HFFc6 (cell line): ENCODE measurements at places on chromosomes 11 and 22.

DNA sequence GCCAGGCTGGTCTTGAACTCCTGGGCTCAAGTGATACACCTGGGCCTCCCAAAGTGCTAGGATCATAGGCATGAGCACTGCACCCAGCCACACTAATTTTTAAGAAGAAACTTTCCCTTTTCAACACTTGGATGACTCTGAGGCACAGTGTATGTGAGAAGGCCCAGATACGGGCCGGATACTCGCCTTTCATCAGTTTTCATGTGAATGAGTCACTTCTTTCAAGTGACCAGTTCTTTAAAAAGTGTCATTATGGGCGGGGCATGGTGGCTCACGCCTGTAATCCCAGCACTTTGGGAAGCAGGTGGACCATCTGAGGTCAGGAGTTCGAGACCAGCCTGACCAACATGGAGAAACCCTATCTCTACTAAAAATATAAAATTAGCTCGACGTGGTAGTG is 120.8 kb downstream of the CTTN start:
- DNase-seq = no peak

GRCh38 chr11:116078101-116078591 is 573.9 kb upstream of the CADM1 start:
- DNase-seq = no peak

DNA sequence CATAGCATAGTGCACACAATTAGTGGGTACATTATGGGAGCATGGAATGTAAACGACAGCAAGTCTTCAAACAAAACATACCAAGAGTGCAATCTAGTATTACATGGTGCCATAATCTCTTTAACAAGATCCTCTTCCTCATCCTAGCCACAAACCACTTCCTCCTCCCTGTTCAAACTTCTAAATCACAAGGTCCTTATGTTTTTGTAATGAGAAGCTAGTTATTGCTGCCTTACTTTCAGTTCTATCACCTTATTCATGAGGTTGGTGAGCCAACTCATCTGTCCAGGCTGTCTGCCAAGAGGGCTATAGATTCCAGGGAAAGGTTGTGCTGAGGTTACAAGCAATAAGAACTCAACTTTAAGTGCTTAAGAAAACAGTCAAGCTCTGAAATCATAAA is 195.4 kb upstream of the ARHGAP20 start:
- DNase-seq = peak; percentile 87

GRCh38 chr11:110513259-110513801 is 83.6 kb downstream of the FDX1 start:
- DNase-seq = no peak

- peak; percentile 53 for DNase-seq
Measured at GRCh38 chr11:65505466-65506289, 6.8 kb downstream of the MALAT1 start.

GRCh38 chr11:23364076-23364475 is 503.8 kb upstream of the CCDC179 start:
- DNase-seq = no peak

- no peak for DNase-seq
Measured at GRCh38 chr11:15848631-15849168, 507.6 kb downstream of the SOX6 start.

DNA sequence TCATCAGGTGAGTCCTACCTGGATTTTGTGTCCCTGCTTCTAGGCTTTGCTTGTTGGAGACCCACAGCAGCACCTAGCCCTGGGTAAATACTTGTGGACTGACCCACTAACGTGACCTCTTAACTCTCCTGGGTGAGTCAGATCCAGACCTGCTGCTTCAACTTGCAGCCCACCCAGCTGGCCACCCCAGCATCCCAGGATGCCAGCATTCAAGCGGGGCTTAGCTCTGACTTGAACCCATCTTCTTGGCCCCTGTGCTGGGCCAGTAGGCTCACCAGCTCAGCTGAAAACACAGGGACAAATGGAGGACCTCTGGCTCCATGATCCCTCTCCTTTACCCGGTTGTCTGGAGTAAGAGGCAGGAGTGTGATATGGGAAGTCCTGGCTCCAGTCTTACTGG is 33.5 kb downstream of the PARVG start:
- no peak for DNase-seq

GRCh38 chr22:33691057-33691630 is 229.1 kb downstream of the LARGE1 start:
- no peak for DNase-seq

- DNase-seq = no peak
Measured at GRCh38 chr11:87114093-87114492, 76.4 kb downstream of the TMEM135 start.

DNA sequence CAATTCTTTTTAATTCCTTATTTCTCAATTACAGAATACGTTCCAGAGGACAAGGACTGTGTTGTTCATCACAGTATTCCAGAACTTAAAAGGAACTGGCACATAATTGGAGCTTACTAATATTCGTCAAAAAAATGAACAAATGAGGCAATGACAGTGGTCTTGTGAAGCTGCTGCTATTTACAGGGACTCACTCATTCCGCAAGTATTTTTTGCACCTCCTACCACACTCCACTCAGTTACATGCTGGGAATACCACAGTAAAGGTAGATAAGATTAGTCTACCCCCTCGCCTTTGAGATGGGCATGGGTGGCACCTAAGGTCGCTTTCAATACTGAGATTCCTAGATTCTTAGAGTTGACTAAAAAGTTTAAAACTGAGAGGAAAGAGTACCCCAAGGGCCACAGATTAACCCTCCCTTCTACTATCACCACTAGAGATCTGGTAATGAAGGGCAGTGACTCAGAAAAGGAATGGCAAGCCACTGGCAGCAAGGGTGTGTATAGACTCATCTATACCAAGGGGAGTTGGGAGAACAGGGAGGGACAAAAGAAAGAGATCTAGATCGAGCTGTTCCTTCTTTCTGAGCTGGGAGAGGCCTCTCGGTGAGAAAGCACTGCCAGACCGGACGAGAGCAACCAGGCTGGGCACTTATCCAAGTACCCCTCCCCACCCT is 85.0 kb downstream of the RPL27A start:
- peak; percentile 69 for DNase-seq

GRCh38 chr11:101748572-101749344 is 165.0 kb upstream of the TRPC6 start:
- no peak for DNase-seq

- DNase-seq = no peak
Measured at GRCh38 chr11:71504531-71504930, 22.5 kb upstream of the KRTAP5-7 start.

- DNase-seq = no peak
Measured at GRCh38 chr11:87236368-87236767, 198.6 kb downstream of the TMEM135 start.

DNA sequence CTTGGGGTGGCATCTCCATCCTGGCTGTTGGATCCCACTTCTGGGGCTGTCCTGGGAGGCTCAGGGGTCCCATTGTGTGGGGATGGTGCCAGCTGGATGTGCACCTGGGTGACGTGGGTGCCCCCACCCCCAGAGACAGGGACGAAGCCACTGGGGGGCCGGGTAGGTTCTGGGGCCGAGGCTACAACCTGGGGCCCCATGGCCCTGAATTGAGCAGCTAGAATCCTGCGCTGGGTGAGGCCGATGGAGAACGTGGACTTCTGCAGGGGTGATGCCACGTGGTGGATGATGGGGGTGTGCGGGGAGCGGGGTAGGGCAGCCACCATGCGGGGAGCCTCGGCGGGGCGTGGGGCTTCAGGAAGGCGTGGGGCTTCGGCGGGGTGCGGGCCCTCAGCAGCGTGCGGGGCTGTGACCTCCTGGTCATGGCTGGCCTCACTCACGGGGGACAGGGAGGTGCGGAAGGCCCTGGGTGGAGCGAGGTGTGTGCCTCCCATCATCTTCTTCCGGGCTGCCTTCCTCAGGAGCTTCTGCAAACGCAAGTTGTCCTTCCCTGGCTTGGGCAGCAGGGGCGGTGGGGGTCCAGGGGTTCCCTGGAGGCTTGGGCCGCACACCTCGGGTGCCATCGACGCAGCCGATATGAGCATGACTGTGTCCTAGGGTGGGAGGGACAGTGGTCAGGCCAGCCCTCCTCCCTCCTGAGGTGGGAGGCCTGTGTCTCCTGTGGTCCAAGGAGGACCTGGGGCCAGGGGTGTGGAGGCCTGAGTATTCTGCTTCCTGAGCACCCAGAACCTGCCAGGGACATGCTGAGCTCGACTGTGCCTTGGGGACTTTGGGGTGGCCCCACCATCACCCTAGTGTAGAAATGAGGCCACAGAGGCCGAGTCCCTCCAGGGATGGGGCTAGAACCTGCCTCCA is 1.5 kb downstream of the PRR33 start:
- no peak for DNase-seq

GRCh38 chr22:20611418-20611817 is 104.0 kb downstream of the MED15 start:
- DNase-seq = no peak

DNA sequence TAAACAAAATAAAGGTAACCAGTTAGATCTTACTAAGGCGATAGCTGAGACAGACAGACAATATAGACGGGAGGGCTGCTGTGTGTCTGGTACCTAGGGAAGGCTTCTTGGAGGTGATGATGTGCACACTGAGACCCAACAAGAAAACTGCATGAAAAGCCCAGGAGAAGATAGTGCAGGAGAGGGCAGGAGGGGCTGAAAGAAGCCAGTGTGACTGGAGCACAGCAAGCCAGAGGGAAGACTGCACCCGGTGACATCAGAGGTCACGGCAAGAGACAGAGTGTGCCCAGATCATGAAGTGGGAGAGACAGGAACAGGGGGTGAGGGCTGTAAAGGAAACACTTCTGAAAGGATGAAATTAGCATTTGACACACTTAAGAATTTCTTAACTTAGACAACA is 266.3 kb downstream of the BRD1 start:
- DNase-seq = no peak

DNA sequence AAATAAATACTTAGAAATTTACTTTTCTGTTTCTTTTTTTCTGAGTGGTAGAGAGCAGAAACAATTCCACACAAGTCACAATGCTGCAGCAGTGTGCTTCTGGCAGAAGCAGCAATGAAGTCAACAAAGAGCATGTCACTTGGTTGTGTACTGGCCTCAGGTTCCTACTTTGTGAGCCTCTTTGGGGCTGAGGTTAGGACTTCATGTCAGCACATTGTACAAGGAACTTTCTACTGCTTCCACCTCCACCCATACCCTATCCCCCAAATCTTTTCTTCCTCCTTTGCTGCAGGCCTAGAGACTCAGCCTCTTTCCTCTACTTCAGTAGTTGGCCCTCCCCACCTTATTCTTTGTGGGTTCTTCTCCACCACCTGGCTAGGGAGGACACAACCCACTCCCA is 252.7 kb upstream of the PITPNB start:
- no peak for DNase-seq

- DNase-seq = no peak
Measured at GRCh38 chr22:42648368-42649245, 585 bp downstream of the CYB5R3 start.

- DNase-seq = peak; percentile 48
Measured at GRCh38 chr22:45083659-45084305, 74.0 kb upstream of the PHF21B start.

DNA sequence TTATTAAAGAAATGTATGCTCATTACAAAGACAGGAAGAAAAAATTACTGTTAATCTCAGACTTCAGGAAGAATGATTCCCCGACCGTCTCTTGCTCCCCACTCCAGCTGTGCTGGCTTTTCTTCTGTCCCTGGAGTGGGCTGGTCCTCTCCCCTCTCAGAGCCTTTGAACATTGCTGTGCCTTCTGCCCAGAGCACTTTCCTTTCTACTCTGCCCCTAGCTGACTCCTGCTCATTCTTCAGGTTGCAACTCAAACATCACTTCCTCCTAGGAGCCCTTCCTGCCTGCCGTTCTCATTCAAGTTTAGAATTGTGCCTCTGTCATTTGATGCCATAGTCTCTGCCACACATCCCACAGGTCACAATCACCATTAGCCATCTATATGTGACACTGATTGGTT is 329.5 kb downstream of the MIAT start:
- no peak for DNase-seq

DNA sequence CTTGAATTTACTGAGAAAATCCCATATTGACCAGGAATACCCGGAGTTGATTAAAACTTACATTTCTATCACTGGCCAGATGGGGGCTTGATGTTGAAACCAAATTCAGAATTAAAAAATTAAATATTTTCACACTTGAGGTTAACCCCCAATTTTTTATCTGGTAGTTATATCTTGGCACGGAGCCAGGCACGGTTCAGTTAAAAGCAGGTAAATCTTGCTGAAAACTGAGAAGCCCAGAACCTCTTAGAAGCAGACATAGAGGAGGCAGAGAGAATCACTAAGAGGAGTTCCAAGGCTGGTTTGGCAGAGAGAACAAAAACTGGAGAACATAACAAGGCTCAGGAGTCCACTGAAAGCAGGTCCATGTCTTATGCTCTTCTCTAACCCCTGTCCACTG is 77.7 kb downstream of the USP35 start:
- DNase-seq = no peak

DNA sequence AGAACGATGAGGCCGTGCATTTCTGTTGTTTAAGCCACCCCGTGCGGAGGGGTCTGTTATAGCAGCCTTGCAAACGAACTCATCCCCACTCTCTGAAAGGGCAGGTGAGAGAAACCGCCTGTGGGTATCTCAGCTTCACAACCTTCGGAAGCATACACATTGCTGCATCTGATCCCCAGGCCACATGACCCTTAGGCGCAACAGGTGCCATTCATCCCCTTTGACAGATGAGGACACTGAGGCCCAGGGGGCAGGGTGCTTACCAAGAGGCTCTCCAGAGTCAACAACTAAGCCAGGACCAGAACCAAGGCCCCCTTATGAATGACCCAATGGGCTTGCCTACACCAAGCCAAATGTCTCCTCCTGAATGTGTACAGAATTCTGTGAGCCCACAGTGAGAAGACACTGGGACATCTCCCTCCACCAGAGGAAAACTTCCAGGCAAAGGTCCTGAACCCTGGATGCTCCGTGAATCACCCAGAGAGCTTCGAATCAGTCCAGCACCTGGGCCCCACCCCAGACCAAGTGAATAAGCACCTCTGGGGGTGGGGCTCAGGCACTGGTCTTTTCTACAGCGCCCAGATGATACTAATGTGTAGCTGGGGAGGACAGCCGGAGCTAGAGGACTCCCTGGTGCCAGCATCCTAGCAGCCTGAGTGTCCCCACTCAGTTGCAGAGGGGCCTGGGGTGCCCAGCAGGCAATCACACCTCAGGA is 83.2 kb downstream of the BUD13 start:
- no peak for DNase-seq

- no peak for DNase-seq
Measured at GRCh38 chr11:47507563-47508239, 45.2 kb downstream of the CELF1 start.

- peak; percentile 41 for DNase-seq
Measured at GRCh38 chr11:60786811-60787567, 1.9 kb downstream of the MS4A10 start.

GRCh38 chr11:123525097-123525496 is 95.0 kb downstream of the GRAMD1B start:
- DNase-seq = no peak

GRCh38 chr11:74470526-74470925 is 3.2 kb upstream of the KCNE3 start:
- DNase-seq = no peak
